ENCODE measurements at places on chromosomes 13 and 19.

DNA sequence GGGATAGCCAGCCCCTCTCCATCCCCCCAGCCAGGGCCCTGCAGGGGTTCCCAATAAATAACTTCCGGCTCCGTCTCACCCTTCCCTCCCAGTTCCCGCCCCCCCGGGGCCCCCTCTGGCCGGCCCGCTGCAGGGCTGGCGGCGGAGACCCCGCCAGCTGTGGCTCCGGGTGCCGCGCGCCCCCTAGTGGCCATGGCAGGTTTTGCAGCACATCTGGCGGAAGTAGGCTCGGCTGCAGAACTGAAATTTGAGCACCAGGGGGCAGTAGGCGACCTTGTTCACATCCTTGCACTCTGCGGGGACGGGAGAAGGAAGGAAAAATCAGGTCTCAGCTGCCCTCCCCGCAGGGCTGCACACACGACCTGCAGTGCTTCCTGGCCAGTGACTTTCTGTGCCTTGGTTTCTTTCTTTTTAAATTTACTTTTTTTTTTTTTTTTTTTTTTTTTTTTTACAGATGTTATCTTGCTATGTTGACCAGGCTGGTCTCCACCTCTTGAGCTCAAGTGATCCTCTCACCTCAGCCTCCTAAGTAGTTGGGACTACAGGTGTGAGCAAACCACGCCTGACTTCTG is 3.6 kb upstream of the MYO1F start:
- peak; percentile 42 for DNase-seq

DNA sequence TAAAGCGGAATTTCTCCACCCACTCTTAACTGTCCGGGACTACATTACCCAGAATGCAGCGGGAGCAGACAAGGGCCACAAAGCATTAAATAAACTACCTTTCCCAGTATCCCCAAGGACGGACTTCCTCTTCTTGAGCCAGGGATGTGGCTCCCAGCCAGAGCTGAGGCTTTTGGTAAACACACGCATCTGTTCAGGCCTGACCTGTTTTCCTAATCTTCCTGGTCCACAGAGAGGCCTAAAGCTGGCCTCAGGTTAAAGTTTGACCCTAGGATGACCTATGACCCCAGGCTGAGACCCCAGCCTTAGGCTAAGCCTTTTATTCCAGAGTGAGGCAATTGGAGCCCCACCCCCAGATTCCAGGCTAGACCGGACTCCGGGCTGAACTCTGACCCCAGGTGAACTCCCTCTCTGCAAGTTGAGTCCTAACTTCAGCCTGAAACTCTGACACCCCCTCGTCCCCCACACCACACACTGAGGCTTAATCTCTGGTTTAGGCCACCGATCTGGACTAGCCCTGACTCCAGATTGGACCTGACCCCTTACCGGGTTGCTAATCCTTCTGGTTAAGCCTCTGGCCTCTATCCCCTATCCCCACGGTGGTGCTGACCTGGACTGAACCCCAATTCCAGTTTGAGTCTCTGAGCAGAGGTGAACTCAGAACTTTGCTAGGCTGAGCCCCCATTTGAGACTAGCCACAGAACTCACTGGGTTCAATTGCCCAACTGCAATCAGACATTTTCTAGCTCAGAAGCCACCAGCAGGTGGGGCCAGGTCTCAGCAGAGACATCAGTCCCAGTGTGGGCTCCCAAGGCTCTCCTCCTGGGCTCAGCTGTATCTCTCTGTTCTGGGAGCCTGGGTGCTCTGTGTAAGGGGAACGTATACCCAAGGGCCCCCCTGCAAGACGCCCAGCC is 750 bp upstream of the GPR108 start:
- peak; percentile 60 for DNase-seq

GRCh38 chr13:99215184-99215830 is 14.7 kb downstream of the UBAC2 start:
- DNase-seq = no peak

GRCh38 chr19:49468746-49469447 is 5.1 kb upstream of the FLT3LG start:
- DNase-seq = no peak

DNA sequence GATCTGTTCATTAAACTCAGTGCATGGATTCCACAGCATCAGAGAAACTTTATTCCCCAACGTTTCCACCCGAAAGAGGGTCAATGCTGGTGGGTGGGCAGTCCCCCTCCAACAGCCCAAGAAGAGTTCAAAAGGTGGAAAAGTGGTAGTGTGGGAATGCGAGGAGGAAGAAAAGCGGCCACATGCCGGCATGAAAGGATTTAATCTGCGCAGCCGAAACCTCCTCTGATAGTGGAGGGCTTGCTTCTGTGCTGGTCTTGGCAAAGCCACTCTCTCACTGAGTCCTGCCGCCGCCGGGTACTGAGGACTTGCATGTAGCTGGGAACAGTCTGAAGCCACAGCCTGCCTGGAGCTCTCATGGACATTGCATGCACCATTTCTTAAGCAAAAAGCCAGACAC is 136.2 kb upstream of the ZNF536 start:
- DNase-seq = no peak

GRCh38 chr13:21338639-21339278 is 120.3 kb downstream of the ZDHHC20 start:
- no peak for DNase-seq

All from GM04504 (cell line).